ENCODE measurements at places on chromosomes 16 and 17.

GRCh38 chr17:2980904-2981246 is 82.5 kb downstream of the OR1D5 start:
- no peak for DNase-seq

- no peak for DNase-seq
Observed at GRCh38 chr16:57949595-57950238, 21.2 kb downstream of the CNGB1 start.

DNA sequence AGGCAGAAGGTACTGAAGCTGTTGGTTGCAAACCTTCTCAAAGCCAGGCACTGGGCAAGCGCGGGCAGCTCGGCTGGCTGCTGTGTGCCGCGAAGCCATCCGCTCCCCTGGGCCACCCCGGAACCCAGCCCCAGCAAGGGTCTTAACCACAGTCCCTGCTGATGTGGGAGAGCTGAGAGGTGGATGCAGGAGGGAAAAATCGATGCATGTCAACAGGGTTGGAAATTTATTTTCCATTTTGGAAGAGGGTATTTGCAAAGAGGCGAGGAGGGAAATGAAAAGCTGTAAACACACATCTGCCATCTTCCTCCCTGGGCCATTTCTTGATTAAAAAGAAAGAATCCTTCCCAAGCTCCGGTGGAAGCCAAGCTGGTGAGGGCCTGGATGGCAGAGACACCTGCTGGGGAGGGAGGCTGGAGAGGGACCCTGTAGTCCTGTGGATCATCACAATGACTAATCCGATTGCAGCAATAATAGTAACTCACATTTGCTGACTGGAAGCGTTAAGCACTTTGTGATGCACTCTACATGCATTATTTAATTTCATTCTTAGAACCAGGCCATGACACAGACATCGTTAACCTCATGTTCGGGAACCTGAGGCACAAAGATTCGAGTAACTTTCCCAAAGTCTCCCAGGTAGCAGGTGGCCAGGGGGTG is 13.9 kb upstream of the TBX2 start:
- no peak for DNase-seq

DNA sequence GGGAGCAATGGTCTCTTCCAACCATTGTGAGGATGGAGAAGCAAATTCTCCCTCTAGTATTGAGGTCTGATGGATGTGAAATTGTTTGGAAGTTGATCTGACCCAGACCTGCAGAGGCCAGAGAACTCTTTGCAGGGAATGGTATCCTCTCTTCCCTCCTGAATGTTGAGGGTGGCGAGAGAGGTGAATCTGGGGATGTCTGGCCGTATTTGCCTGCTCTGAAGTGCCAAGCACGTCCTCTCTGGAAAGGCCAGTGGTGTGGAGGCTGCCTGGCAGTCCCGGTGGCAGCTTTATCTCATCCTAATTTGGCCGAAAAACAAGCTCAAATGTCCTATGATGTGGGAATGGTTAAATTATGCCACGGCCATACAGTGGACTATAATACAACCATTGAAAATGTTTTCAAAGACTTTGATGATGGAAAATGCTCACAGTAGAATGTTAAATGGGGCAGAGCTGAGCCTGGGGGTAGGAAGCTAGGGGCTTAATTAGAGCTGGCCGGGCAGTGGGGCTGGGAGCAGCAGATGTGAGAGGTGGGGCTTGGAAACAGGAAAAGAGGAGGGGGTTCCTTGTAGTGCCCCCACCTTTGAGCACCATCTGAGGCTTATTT is 30.8 kb downstream of the WSCD1 start:
- DNase-seq: no peak

DNA sequence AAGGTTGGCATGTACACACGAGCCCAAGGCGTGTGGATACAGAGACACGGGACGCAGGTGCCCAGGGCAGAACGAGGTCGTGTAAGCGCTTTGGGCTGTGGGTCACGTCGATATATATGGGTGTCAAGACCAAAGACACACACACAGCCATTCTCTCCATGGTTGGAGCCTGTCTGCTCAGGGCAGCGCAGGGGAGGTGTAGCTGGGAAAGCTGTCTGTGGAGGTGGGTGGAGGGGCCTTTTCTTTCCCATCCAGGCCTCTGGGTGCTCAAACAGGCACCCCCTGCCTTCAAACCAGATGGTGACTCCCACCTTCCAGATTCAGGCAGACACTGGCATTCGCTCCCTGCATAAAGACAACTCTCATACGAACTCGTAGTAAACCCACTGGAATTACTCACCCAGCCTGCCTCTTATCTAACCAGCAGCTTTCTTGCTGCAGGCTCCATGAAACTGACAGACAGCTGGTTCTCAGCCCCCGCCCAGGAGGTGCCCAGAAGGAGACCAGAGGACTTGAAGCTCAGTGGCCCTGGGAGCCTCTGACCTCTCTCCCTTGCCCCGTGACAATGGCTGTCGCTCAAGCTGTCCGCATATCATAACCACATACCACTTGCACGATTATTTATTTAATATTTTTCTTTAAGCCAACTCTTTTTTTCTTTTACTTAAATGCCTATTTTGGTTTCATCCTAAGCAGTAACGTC is 237.1 kb downstream of the KATNIP start:
- no peak for DNase-seq

DNA sequence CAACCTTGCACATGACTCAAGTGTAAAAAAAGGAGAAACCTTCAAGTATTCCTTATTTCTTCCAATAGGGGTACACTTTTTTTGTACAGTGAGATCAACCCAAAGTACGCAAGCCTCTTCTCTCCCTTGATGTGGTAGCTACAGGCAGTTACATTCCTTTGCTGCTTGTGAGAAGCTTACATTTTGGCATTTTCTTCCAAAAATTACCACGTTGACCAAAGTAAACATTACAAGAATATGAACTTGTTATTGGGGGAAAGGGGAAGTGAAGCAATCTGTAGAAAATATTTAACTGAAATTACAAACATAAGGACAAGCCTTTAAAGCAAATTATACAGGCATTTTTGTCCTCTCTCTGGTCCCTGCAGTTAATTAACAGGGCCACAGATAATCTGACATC is 97.0 kb upstream of the TOB1 start:
- no peak for DNase-seq

GRCh38 chr17:62343764-62344270 is 36.5 kb upstream of the EFCAB3 start:
- DNase-seq: no peak

GRCh38 chr17:71024172-71024571 is 854.8 kb downstream of the KCNJ2 start:
- no peak for DNase-seq

GRCh38 chr16:56269281-56269680 is 78.0 kb downstream of the GNAO1 start:
- no peak for DNase-seq

- DNase-seq: no peak
Observed at GRCh38 chr17:81934850-81935708, 2.0 kb downstream of the PYCR1 start.

- peak; percentile 67 for DNase-seq
Observed at GRCh38 chr17:71423871-71424546, 696.8 kb upstream of the SOX9 start.

DNA sequence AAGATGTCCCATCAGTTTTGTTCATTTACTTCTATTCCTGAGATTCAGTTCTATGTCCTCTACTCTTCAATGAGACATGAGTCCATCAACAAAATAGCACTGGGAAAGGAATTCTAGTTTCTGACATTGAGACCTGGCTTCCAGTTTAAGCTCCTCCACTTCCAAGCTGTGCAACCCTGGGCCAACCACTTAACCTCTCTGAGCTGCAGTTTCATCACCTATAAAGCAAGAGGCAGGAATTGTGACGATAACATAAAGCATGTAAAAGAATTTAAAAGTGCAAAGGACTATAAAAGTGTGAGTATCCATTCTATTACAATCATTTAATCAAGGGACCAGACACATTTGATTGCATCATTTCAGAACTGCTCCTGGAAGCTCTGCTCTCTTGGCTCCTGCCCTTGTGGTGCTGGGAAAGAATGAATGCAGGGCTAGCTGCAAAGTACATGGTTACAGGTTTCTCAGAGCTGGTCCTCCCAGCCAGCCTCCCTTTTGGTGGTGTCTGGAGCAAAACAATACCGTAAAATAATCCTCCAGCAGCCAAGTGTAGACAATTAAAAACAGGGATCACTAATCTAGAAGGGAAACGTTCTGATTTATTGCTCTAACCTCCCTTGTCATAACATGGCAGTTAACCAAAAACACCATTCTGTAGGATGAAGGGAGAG is 113.9 kb downstream of the VPS53 start:
- no peak for DNase-seq

DNA sequence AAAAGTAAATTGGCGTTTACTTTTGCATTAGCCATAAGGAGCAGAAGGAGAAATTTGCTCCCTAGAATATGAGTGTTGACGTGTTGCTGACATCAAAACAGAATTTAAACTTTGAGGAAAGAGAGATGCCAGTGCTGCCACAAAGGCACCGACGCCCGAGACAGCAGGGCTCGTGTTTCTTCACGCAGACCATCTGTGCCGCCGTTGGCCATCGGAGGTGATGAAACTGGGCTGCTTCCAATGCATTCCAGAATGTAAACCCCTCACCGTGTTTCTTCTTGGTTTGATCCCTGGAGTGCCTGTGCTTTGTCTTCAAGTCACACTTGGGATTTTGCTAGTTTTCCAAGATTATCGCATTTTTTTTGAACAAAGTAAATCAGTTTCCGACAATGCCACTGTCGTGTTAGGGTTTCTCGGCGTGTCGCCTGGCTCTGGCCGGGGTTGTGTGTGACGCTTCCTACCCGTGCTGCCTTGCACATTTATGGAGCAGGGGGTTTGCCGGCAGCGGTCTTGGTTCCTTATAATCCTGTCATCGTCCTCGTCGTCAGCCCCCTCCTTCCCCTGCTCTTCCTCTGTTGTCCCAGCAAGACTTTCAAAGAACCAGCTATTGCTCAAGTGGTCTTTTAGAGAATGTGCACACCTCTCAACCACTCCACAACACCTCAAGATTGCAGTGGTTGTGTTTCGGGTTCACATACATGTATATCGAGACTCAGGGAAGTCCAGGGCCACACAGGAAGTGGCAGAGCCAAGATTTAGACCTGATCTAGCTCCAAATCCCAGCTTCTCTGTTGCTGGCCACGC is 103.9 kb downstream of the METRNL start:
- no peak for DNase-seq

DNA sequence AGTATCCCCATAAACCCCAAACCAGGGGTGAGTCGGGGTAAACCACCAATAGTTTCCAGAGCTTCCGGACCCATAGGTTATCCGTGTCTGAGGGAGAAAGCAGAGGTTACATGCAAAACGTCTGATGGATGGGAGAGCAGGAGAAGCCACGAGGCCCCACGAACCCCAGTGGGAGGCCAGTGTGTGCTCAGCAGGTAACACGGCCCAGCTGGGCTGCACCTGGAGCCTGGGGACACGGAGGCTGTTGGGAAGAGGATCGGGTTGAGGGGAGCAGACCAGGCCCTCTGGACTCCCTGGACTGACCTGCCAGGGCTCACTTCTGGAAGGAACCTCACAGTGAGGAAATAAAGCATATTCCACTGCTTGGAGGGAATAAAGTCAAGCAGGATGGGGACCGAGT is 78.1 kb downstream of the SEC14L1 start:
- DNase-seq: no peak

DNA sequence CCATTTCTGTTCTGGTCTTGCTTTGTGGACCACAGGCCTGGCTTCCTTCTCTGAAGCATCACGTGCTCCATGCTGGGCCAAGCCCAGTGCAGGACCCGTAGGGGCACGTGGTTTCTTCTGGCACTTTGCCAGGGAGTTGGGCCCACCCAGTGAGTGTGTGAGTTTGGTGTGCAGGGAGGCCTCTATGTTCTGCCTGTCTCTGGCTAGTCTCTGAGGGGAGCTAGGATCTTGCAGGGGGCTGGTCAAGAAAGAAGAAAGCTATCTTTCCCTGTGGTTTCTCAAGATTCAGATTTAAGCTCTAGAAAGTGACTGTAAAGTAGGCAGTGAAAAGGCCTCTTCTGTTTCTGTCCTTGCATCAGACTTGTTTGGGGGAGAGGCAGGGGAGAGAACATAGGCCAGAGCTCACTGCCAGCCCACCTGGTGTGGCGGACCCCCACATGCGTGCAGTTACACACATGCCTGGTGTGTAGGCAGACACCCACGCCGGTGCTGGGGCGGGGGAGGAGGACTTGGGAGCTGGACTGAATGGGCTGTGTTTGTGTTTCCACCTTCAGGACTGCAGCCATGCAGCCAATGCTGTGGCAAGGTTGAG is 11.8 kb downstream of the LASP1 start:
- peak; percentile 80 for DNase-seq

GRCh38 chr17:13484020-13484419 is 117.7 kb downstream of the HS3ST3A1 start:
- DNase-seq: no peak

DNA sequence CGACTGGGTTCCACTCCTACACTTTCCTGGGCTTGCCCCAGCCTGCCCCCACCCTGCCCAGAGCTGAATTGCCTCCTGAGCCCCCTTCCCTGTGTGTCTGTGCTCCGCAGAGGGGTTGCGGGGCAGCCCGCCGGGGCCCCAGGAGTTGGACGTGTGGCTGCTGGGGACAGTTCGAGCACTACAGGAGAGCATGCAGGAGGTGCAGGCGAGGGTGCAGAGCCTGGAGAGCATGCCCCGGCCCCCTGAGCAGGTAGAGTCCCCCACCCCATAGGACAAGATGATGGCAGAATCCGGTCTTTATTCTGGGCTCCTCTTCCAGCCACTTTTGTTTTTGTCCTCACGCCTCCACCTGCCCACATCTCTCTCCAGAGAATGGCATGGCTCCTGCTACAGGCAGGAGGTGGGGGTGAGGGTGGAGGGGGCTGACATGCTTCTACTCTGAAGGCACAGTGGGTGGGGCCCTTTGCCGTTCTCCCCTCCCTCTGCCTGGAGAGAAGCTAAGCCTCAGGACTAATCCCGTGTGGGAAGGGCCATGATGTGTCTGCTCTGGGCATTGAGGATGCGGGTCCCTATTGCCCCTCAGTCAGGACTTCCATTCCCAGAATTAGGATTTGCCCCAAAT is 3.5 kb downstream of the ACBD4 start:
- DNase-seq: no peak

DNA sequence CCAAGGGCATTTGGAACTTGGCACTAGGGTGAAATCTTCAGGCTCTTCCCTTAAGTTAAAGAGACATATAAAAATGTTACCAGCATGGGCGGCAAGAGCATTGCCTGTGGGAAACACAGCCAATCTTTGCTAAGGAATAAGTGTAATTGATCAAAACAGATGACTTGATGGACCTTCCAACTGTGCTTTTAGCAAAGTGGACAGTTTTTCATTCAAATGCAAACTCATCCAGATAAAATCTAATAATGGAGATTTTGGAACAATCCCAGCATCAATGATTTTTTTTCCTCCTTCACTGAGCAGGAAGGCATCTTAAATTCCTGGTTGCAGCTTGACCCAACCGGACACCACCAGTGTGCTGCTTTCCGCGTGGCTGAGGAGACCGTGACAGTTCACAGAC is 42.9 kb upstream of the BHLHA9 start:
- DNase-seq: no peak

Data from Calu3 (cell line).